Cardiac muscle cell (in vitro differentiated cells and primary cell): ENCODE measurements at places on chromosomes 11 and 22.

- no peak for DNase-seq
Observed at GRCh38 chr11:11512502-11512901, 109.3 kb downstream of the GALNT18 start.

GRCh38 chr11:134901955-134902918, 490.2 kb upstream of the B3GAT1 start:
- DNase-seq = no peak

DNA sequence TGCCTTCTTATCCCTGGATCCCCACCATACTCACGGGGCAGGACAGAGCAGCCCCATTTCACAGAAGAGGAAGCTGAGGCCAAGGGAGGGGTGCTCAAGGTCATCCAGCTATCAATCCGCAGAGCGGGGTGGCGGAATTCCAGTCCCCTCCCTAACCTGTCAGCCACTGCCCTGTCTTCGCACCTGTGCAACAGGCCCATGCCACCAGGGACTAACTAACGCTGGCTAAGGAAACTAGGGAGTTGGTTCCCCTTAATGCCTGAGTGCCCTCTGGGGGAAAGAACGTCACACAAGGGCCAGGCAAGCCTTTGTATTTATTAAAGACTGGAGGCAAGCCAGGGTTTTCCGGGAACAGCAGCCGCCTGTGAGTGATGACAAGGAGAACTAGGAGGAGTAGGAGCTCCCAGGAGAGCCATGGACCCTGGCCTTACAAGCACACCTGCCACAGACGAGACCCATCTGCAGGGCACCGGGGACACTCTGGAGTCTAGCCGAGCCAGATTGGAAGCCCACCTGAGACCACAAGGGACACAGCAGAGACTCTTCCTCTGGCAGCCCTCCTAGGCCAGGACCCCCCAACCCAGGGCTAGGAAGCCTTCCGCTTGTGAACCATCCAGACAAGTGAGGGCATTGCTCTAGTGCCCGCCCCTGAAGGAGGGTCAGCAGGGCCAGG, 64.4 kb downstream of the MYH9 start:
- DNase-seq = peak; percentile 79

DNA sequence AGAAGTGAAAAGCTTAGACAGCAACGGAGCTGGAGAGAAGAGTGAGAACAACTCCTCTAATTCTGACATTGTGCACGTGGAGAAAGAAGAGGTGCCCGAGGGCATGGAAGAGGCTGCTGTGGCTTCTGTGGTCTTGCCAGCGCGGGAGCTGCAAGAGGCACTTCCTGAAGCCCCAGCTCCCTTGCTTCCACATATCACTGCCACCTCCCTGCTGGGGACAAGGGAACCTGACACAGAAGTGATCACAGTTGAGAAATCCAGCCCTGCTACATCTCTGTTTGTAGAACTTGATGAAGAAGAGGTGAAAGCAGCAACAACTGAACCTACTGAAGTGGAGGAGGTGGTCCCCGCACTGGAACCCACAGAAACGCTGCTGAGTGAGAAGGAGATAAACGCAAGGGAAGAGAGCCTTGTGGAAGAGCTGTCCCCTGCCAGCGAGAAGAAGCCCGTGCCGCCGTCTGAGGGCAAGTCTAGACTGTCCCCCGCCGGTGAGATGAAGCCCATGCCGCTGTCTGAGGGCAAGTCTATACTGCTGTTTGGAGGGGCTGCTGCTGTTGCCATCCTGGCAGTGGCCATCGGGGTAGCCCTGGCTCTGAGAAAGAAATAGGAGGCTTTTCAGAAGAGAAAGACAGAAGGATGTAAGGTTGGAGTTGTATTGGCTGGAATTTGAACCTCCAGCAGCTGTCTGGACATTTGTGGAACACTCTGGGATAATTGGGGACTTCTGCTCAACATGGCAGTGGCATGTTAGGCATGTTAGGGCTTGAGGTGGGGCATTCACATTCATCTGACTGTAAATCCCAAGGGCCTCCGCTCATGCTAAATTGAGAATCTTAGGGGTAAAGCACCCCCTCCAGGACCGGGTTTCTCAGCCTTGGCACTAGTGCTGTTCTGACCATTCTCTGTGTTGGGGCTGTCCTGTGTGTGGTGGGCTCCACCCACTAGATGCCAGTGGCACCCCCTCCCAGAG, 47.1 kb downstream of the BID start:
- DNase-seq = no peak

DNA sequence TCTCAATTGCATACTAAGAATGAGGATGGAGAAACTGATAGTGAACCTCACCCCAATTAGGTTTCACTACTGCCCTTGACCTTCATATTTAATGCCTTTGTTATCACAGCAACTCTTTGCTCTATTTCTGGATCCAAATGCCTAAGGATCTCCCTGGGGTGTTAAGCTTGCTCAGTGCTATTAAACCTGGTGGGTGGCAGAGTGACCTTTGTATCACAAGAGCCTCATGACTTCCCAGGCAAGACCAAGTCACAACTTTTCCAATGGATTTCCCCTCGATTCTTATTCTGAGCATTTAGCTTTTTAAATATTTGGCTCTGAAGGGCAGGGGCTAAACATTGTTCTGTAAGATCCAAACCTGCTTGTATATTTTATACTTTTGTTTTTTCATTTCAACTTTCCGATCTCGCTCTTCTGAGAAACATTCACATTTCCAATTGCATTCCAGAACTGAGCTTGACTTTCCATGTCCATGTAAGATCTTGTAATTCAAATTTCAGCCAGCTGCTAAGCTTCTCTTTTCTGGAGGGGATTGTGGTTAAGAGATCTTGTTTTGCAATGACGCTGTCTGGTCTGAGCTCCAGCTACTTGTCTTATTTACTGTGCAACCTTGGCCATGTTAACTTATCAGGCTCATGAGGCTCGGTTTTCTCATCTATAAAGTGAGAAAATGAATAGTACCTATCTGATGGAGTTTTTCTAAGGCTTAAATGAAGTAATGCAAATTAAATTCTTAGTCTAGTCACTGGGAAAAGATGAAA, 6.4 kb upstream of the EHF start:
- DNase-seq = peak; percentile 23

DNA sequence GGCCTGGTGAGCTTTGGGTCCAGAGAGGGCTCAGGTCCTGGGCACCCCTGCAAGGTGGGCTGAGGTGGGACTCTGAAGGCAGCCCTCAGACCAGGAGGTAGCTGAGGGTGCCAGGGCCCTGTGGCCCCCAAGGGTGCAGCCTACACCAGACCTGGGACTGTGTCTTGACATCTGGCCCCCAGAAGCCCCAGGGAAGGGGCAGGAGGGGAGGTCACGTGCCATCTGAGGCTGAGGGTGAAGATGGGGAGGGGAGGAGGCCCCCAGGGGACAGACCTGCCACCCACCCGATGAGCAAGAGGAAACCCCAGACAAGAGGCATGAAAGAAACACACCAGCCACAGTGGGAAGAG, 520.2 kb downstream of the BRD1 start:
- DNase-seq = no peak

DNA sequence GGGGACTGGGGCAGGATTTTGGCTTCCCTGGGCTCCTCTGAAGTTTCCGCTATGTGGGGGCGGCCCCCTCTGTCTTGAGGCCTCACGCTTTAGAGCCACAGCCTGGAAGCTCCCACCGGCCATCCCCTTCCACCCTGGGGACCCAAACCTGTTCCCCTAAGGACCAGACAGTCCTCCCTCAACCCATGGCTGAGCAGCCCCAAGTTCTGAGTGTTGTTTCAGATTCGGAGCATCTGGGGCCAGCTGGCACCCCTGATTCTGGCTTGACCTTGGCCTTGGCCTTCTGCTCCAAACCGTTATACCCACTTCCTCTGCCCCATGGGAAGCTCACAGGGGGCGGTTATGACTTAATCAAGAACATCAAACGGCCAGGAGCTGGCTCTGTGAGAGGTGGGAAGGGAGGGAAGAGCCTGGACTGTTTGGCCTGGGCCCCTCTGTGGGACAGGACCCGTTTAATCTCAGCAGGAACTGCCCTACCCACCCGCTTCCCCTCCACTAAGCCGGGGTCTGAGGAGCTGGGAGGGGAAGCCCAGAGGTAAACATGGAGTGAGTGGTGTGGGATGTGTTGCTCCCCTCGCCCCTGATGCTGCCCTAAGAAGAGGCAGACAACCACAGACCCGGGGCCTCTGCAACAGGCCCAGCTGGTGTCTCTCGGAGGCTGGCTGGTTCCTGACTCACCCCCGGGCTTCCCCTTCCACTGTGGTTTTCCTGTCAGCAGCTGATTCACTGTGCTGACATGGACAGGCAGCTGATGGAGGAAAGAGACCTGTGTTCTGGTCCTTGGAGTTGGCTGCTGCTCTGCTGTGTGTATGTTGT, 3.4 kb downstream of the CD82 start:
- peak; percentile 91 for DNase-seq

GRCh38 chr11:61054927-61055562, 47.2 kb upstream of the CD5 start:
- DNase-seq = no peak

GRCh38 chr22:48824712-48825651, 1002.7 kb downstream of the BRD1 start:
- no peak for DNase-seq

DNA sequence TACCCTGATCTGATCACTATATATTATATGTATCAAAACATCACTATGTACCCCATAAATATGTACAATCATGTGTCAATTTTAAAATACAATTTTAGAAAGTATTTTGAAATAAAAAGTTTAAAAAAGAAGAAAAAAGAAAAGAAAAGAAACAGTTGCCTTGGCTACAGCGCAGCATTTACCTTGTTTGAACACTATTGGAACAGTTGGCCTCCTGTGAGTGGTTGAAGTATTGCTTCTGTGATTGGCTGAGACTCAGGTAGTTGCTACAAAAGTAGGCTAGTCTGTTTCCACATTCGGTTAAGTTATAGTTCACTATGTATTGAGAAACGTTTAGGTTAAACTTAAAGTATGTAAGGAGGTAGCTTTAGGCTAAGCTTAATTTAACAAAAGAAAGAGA, 7.9 kb upstream of the DTX4 start:
- no peak for DNase-seq

DNA sequence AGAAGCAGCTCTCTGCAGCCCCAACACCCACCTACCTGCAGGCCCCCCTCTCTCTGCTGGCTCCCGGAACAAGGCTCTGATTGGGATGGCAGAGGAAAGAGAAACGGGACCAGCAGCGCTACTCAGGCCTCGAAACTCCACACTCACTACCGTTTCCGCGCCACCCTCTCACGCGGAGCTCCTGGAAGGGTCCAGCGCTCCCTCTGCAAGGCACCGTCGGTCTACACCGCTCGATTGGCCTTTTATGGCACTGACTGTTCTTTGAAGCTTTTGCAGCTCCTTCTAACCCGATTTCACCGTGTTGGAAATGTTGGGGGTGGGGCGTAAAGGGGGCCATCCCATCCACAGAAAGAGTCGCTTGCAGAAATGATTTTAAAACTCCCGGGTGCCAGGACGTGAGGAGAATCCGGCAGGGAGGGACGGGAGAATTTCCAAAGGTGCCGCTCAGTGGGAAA, 323 bp upstream of the PANX1 start:
- DNase-seq = no peak

- peak; percentile 32 for DNase-seq
Observed at GRCh38 chr22:16917144-16918003, 90.6 kb downstream of the GAB4 start.

GRCh38 chr11:75760243-75760642, 8.3 kb upstream of the DGAT2 start:
- DNase-seq = no peak

DNA sequence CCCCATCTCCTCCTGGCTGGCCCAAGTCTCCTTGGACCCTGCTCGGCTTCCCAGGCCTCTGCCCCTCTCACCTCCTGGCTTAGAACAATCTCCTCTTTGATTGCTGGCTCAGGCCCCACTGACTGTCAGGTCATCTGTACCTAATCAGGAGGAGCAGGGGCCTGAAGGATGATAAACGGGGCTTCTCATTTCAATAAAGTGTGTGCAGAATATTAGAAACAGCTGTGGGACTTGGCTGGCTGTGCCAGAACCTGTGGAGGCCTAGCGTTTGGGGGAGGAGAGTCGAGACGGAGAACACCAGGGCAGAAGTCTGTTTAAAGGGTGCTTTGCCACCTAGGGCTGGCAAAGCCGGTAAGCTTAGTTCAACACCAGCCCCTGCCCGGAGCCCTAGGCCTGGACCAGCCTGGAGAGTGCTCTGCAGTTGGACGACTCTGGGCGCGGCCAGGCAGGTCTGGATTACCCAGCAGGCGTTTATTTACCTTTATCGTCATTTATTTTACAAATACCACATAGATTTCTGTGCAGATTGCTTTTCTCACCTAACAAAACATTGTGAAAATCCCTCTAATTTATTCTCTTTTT, 10.1 kb upstream of the VSIG10L2 start:
- peak; percentile 21 for DNase-seq

DNA sequence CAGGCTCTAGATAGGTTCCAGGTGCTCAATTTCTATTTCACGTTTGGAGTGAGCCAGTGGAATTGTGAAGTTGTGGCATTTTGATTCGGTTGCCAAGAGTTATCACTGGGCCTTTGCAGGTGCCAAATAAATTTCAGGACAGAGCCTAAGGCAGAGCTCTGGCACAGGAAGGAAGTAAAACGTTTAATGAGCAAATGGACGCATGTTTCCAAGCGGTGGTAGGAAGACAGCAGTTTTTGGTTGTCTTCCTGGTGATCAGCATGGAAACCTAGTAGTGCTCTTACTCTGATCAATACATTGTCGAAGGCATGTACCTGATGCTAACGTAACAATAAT, 452 bp downstream of the BIRC3 start:
- no peak for DNase-seq

- peak; percentile 23 for DNase-seq
Observed at GRCh38 chr22:44586999-44587736, 89.1 kb upstream of the RTL6 start.

GRCh38 chr11:117143390-117143789, 697 bp upstream of the PAFAH1B2 start:
- peak; percentile 45 for DNase-seq

- no peak for DNase-seq
Observed at GRCh38 chr22:44221710-44222475, 41.2 kb downstream of the PARVG start.

DNA sequence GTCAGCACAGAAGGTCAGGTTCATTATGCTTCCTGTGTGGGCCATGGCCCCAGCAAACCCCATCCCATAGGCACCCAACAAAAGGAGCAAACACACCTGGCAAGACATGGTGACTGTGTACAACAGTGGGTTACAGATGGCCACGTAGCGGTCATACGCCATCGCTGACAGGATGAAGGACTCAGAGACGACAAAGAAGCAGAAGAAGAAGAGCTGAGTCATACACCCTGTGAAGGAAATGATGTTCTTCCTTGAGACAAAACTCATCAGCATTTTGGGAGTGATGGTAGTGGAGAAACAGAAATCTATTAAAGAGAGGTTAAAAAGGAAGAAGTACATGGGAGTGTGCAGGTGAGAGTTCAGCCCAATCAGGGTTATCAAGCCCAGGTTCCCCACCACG, 309 bp downstream of the OR8B12 start:
- no peak for DNase-seq

DNA sequence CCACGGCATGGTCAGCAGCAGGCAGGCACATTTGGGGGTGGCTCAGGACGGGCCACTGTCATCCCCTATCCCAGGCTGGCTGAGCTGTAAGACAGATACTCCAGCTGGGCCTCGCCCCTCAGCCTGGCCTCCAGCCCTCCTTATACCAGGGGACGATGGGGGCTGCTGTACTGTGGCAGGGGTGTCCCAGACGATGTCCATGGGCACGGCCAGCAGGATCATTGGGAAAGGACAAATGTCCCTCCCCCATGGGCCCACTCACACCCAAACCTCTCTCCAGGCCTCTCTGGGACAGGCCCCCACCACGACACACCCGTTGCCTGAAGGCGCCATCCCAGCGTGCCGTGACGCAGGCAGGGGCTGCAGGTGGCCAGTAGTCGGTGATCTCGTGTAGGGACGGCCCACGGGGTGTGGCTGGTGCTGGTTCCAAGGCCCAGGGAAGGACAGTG, 1.5 kb upstream of the IL17REL start:
- DNase-seq = no peak
